ENCODE measurements at places on chromosomes 6 and 20.

DNA sequence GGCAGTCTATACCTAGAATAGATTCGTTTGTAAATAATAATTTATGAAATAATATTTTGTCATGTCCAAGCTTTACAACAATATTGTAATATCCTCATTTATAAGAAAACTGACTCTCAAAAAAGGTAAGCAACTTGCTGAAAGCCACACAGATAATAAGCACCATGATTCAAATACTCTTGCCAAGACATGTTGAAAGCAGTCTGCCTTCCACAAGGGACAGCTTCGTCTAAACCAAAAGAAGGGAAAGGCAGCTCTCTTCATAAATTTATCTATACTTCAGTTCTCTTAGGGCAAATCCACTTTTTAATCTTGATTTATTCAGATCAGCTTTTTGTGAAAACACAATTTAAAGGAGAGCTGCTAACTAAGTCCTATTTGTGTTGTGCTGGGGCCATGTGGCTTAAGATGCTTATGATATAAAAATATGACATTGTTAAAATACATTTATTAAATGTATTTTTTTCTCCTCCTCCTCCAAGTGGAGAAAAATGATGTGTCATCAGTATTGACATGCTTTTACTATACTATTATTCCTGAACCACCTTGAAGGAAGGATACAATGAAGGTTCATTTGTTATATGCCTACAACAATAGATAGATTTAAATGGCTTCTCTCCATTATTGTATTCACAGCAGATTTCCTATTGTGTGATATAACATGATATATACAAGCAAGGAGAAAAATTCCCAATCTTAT lies 737.0 kb downstream of the HDGFL1 start:
- DNase-seq, result no peak

DNA sequence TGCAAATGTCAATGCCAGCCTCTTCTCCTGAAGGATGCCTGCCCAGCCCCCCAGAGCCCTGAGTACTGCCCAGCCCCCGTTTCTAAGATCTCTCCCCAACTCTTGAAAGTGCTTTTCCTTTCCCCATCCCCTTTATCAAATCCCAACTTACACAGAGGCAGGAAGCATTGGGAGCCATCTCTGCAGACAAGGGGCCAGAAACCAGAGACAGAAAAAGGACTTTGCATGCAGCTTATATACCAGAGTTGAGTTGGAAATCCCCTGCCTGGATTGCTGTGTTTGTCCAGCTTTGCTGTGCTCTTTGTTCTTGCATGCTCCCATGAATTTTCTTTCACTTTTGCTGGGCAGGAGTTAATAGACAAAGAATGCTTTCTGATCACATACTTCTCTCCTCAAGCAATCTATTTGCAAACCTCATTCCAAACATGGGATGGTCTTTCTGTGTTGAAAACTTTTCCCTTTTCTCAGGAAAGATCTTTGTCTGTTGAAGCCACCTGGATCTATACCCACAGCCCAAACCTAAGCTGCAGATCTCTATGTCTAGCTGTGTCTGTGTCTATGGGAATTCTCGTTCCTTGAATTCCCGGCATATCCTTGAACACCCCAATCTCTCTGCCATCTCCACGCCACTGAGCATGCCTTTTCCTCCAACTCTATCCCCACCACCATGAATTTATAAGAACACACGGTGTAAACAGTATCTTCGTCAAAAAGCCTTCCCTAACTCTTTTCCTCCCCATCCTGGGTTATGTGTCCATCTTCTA lies at the start of gene UBD:
TSS of gene UBD (minus strand) at position 209 of the 764 bp plus-strand sequence. CDS start at position 178, 31 bp downstream.
- DNase-seq, result no peak

- no peak for DNase-seq
Observed at GRCh38 chr20:22905658-22906057, 129.5 kb upstream of the SSTR4 start.

DNA sequence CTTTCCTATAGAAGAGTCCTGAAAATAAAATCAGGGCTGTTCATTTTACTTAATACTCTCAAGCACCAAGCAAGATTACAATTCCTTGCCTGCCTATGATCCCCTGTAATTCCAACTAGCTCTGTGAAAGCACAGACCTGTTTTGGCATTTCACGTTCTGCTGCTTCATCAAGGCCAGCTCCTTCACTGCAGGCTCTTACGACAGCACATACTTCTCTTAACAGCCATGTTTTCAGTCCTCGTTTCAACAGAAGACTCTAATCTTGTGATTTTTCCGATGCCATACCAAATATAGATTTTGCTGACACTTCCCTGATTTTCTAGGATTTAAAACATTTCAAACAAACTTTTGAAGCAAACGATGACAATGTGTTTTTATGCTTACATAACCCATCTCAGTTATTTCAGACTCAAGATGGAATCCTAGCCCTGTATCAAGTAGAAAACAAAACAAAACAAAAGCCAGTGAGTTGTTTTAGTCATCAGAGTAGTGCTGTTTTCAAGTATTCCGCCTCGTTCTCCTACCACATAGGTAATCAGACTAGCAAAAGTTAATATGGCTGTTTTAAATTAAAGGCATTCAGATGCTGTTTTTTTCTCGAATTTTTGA lies 616.5 kb upstream of the CITED2 start:
- DNase-seq, result no peak

- no peak for DNase-seq
Observed at GRCh38 chr6:167005350-167006159, 6.4 kb downstream of the CEP43 start.

- no peak for DNase-seq
Observed at GRCh38 chr20:37277253-37277593, 12.2 kb upstream of the MANBAL start.

DNA sequence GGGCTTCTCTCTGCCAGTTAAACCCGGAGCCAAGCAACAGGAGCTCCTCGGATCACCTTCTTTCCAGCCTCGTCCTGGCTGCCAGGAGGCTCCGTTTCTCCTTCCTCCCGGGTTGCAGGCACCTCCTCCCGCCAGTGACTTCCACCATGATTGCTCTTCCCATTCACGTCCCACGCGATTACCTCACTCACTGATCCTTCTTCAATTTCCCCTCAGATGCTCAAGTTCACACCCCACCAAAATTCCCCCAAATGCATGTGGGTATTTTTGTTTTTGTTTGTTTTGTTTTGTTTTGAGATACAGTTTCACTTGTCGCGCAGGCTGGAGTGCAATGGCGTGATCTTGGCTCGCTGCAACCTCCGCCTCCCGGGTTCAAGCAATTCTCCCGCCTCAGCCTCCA lies 25.1 kb downstream of the KCNQ2 start:
- no peak for DNase-seq

DNA sequence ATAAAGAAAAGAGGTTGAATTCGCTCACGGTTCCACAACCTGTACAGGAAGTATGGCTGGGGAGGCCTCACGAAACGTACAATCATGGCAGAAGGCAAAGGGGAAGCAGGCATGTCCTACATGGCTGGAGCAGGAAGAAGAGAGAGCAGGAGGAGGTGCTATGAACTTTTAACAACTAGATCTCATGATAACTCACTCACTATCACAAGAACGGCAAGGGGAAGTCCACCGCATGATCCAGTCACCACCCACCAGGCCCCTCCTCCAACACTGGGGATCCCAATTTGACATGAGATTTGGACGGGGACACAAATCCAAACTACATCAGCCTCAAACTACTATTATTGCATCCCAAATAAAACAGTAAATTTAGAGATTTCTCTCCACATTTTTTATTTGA lies 53.6 kb upstream of the CST7 start:
- DNase-seq, result no peak

DNA sequence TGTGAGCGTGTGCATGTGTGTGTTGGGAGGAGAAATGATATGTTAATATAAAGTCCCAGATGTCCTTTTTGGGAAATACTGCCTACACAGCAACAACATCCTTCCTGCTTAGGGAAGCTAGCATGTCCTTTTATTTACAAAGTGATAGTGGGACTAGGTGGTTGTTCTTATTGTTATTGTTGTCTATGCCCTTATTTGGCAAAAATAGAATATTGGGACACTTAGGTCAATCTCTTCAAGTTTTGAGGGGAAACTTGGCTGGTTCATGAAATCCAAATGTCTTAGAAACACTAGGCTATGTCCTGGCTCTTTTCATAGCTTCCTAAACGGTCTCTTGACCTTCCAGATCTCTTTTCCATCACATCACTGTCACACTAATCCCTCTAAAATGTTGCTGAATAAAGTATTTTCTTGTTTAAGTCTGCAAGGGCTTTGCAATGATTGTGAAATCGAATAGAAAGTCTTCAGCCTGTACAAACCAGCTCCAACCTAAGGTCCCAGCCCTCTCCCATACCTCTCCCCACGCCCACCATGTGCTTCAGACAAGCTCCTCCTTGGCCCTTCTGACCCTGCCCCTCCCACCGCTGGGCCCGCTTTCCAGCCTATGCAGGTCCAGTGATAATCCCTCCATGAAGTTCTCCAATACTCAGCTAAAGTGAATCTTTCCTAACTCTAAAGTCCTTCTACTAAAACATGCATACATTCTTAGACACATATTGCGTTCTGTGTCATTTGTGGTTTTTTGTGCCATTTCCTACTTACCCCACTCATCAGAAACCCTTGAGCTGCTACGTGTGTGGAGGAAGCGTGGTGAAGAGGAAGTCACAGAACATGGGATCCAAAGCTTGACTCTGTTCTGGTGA lies 205.1 kb downstream of the LY86 start:
- no peak for DNase-seq

DNA sequence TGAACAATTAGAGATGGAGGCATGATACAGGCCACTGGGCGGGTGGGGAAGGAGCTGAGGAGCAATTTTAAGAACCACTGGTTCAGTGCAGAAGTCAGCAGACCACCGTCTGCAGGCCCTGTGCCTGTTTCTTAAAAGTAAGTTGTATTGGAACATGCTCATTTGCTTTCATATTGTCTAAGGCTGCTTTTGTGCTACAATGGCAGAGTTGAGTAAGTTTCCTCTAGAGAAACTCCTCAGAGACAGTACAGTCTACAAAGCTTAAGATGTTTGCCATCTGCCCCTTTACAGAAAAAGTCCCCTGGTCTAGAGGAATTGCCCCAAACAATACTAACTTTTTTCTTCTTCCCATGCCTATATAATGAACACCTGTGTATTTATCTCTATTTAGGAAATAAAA lies 28.5 kb upstream of the UBE2J1 start:
- no peak for DNase-seq

GRCh38 chr6:84811351-84811750 lies 47.0 kb upstream of the TBX18 start:
- DNase-seq, result no peak

GRCh38 chr6:135346747-135347146 lies 150.8 kb downstream of the AHI1 start:
- no peak for DNase-seq

GRCh38 chr20:11305406-11305805 lies 612.3 kb upstream of the BTBD3 start:
- no peak for DNase-seq

- DNase-seq, result no peak
Observed at GRCh38 chr6:170047823-170048222, 243.1 kb downstream of the DLL1 start.

- no peak for DNase-seq
Observed at GRCh38 chr6:158323561-158323958, 11.3 kb downstream of the TULP4 start.

DNA sequence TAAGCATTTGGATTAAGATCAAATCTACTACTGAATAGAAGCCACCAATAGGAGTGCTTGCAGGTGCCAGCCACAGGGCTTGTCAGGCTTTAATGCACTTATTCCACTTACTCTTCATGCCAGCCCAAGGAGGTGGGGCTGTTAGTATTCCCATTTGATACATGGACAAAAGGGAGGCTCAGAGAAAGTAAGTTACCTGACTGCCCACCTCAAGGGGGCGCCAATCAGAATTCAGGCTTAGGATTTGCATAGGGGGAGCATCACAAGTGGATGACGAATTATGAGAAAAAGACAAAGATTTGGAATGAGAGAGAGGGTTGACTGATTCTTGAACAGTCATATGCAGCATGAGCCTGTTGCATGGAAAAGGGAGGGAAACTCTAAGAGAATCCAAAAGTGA lies 188.4 kb upstream of the TSHZ2 start:
- DNase-seq, result no peak

DNA sequence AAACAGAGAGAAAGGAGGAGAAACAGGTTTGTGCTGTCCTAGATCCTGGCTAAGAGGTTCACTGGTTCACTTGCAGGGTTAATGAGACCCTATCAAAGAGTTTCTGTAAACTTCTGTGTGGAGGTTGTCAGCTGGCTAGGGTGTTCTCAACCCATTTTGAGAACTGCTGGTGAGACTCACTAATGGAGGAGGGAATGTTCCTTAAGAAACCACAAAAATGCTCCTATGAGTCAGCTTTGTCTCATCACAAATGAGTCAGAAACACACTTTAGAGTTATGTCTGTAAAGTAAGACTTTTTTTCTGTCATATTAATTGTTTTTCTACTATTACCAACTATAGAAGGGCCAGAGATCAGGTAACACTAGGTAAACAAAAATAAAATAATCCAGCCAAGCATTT lies 884.4 kb downstream of the PHF3 start:
- no peak for DNase-seq

DNA sequence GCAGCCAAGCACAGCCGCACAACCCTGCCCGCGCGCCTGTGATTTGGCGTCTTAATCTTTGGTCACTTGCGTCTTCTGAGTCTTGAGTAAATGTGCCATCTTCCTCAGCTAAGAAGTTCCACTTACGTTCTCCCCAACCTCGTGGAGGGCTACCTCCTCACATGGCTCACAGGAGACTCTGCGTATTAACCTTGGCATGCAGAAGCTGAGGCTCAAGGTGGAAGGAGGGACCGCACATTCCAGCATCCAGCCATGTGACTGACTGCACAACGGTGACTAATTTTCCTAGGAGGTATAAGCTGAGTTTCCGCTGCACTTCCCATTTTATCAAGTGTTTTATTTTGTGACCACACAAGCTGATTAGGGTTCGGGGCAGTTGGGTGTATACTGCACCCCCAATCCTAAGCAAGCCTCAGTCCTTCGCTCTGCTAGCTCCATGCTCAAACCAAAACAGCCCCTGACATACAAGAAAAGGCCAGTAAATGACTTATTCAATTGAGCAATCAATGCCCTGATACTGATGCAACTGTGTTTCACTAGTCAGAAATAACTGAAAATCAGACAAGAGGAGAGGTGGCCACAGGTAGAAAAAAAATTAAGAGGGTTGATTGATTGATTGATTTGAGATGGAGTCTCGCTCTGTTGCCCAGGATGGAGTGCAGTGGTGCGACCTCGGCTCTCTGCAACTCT lies 7.0 kb downstream of the BEND3 start:
- DNase-seq, result no peak

Data from stimulated activated CD8-positive, alpha-beta memory T cell treated with anti-CD3 and anti-CD28 coated beads, Interleukin-12 subunit alpha, Interleukin-12 subunit beta, amount 100 ng/mL, for 4 hours (primary cell).